ENCODE measurements at places on chromosomes 6 and 20.

GRCh38 chr6:93376026-93376540, 43.3 kb downstream of the EPHA7 start:
- DNase-seq = no peak

GRCh38 chr6:20589266-20589665, 55.0 kb downstream of the CDKAL1 start:
- DNase-seq = no peak

DNA sequence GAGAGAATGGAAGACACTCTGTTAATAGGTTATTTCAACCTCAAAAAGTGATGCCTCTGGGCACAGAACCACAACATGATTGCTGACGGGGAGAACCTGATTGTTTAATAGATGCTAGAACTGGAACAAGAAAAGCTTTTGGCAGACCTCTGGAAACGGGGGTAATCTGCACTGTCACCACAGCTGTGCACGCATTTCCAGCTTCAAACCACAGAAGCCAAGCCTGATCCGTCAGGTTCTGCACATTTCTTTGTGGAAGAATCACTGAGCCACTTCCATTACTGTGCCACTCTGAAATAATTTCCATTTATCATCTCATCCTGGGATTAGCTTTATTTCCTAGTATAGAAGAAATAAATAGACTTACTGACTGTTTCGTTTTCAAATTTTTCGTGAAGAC, 309.3 kb downstream of the FARS2 start:
- DNase-seq = no peak

DNA sequence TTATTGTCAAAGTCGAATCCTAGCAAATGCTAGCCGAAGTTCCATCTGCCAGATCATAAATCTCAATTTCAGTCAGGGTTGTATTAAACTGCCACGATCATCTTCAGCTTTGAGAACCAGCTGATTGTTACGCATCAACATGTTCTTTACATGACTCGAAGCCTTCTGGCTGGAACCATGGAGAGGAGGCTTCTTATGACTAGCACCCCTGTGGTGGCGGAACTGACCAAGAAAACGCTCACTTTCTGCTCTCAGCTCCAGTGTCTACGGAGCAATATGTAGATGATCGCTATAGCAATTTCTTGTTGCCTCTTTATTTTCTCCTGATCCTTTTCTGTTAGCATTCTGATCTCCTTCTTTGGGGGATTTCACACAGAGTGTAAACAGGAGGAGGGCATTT, 479.4 kb upstream of the SLC35B3 start:
- DNase-seq = no peak

GRCh38 chr6:63597141-63598048, 25.1 kb downstream of the LOC128125822 start:
- no peak for DNase-seq

DNA sequence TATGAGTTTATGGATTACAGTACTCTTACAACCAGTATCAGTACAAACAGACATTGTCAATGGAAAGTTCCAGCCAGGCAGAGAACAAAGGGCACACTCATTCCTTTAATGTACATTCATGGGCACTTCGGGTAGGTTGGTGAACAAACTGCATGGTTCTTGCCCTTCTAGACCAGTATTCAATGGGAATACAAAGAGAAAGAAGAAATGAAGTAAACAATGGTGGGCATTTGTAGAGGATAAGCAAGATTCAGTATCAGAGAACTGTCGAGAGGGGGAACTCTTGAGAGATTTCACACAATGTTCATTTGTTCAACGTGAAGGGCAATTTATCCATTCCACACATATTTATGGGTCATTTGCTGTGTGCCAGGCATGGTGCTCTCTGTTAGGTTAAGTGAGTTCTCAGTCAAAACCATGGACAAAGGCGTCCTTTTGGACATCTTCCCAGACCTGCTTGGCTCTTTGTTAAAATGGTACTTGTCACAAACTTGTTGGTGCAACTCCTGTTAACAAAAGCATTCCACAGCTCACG, 714.8 kb downstream of the DHX35 start:
- no peak for DNase-seq

- no peak for DNase-seq
These were observed 42.6 kb downstream of the IRF4 start for GRCh38 chr6:434051-434705.

DNA sequence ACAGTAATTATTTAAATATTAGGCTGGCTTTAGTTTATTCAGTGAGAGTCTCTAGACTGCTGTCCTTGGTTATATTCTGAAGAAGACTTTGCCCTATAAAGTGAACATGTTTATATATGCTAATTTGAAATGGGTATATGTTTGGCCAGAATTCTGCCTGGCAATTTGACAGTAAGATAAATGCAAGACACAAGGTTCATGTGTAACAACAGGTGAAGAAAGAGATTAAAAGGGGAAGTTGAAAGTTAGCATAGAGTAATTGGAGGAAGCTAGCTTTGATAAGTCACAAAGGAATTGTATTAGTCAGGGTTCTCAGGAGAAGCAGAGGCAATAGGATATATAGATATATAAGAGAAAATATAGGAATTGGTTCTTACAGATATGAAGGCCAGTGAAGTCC, 191.4 kb downstream of the CENPW start:
- DNase-seq = no peak

DNA sequence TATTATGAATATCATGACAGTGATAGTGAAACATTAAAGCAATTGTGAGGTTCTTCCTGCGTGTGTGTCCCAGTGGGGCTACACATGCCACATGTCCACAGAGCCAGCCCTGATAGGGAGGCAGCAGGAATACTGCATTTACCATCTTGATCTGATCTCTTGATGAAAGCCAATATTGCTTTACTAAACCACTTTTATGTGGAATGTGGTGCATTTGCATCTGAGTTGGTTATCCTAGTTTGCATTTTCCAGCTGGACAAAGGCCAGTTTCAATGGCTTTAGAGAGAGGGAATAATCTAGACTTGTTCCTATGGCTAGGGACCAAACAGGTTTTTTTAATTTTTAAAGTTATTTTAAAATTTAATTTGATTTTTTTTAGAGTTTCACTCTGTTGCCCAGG, 216.3 kb upstream of the FERMT1 start:
- no peak for DNase-seq

GRCh38 chr6:135428078-135428477, 69.5 kb downstream of the AHI1 start:
- no peak for DNase-seq

DNA sequence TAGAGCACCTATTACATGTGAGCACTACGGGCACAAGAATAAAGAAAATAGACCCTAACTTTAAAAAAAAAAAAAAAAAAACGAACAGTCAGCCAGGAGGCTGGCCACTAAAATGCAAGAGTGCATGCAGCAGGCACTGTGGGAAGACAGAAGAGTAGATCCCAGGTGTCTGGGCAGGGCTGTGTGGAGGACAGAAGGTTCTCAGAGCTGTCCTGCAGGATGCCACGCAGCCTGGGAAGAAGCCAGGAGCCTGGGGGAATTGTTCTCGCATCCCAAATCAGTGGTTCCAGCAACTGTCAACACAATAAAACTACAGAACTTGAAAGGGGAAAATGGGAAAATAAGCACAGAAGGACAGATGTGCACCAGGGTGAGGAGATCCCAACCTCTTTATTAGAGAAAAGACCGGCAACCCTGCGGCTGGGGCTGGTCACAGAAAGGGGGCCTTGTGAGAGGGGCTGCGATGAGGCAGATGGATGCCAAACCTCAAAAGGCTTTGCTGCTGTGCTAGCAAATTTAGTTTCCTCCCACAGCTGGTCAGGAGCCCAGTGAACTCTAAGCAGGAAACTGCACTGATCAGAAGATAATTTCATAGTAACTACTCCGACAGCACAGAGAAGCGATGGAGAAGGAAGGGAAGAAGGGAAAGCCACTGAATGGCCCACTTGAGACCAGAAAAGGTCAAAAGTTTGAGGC, 30.9 kb downstream of the MAP3K5 start:
- DNase-seq = no peak

GRCh38 chr6:130252527-130253237, 29.9 kb upstream of the SAMD3 start:
- no peak for DNase-seq

GRCh38 chr20:36792422-36792821, 18.9 kb upstream of the DSN1 start:
- peak; percentile 63 for DNase-seq

- no peak for DNase-seq
These were observed 1.4 kb downstream of the MCM3 start for GRCh38 chr6:52283111-52283510.

DNA sequence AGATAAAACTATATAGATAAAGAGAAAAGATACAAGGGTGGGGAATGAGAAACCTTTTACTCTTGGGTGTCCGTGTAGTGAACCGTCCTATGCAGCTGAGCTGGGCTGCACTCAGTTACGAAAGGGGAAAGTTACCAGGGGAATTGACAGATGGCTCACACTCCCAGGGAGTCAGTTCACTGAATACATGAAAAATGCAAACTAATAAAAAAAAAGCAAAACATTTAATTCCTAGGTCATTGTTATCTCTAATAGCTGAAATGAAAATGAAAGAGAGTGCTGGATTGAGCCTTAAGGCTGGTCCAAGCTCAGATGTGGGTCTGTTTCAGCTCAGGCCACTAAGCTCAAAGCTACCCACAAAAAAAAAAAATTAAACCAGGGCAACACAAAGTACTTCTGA, 138.0 kb downstream of the THBS2 start:
- DNase-seq = no peak

DNA sequence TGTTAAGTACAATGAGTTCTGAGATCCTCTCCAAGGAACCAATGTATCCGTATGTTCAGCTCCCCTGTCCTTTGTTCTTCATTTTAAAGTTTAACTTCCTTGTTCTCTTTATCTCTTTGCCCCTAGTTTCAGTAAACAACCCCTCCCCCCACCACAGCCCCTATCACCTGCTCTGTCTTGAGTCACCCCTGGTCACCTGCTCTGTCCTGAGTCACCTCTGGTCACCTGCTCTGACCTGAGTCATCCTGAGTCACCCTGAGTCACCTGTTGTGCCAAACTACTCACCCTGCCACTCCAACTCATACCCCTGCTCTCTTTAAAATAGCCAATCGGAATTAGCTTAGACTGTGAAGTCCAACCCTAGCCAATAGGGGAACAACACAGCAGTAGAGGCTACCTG, 288.7 kb upstream of the CDYL start:
- peak; percentile 20 for DNase-seq

GRCh38 chr20:59004493-59004762, 2.6 kb downstream of the CTSZ start:
- DNase-seq = no peak

DNA sequence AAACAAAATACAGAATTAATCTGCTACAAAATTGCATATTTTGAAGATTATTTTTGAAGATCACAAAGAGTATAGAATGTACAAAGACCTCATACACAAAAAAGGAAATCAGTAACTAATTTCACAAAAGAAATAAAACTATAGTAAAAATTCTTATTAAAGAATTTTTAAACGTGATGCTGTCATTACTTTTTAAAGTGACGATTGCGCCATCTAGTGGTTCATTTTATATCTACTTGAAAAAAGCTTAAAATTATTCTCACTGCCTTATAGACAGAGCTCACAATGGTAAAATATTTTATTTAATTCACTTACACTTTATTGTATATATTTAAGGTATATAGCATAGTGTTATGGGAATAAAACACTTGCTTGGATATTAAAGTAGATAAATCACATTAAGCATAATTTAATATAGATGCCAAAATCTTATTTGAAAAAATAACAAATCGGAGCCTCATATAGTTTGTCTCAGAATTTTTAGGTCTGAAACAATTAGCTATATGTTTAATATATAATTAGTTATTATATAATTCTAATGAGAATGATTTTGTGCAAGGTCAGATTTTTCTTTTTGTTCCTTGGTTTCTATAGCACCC, 128.8 kb downstream of the PHF3 start:
- no peak for DNase-seq

DNA sequence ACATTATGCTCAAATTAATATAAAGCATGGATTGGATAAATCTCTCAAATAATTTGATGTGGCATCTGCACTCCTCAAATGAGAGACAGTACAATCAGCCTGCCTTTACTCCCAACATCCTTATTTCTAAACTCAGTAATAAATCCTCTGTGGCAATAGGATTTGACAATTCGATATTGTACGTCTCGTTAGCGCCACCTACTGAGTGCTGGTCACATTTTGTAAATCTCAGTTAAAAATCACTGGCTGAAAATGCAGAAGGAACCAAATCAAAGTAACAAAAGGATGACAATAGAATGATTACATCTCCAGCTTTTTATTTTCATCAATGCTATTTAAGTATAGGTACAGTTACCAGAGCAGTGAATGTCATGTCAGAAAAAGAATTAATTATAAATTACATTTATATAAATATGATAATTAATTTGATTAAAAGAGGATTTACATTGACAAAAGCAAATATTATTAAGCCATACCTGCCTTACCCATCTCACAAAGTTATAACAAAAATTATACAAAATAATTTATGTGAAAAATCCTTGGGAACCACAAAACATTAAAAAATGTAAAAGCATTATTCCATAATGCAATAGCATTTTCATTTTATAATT, 20.2 kb upstream of the GJE1 start:
- peak; percentile 48 for DNase-seq

DNA sequence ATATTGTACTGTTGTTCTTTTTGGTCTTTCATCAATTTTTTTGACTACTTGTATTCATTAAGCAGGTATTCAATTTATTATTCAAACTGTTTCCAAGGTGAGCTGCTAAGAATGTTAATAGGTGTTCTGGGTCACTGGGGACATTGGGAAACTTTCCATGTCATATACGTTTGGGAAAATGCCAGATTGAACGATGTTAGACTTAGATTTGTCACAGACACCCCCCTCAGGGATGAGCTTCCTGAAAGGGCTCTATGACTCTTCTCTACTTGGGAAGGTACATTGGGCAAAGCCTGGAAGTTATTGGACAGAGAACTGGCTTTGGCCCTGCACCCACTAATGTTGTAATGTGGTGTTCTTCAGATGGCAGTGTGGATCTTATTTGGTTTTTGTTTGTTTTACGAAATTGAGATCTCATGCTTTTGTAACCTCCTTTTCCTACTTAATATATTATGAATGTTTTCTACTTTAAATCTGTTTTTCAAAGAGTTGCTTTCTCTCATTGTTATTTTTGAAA, 42.1 kb downstream of the PLCB4 start:
- DNase-seq = no peak

DNA sequence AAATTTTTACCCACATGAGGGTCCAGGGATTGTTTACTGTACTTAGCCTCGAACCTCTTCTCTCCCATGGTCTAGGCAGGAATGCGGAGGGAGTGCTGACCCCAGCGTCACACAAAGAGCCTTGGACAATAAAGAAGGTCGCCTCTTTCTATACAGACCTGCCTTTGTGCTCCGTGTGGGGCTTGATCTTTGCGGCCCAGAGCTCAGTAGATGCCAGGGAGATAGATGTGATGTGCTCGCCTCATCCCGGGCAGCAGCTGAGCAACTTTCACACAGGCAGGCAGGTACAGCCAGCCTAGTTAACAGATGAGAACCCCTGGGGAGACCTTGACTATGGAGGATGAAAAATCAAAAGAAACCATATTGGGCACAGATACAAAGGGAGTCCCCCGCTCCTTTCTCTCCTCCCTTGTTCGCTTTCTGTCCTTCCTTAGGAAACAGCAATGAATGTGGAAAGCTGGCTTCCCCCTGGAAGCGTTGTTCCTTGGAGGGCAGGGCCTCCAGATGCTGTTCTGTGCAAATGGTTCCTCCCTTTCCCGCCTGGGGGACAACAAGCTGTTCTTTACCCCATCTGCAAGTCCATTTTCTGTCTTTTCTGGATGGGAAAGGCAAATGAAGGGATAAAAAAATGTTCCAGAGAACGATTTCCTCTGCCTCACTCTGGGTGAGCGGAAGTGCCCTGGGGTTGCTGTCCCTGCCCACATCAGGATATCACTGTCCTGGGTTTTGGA, 128.3 kb downstream of the OLIG3 start:
- no peak for DNase-seq
